CMK (cell line): ENCODE measurements at places on chromosomes 7 and 10.

DNA sequence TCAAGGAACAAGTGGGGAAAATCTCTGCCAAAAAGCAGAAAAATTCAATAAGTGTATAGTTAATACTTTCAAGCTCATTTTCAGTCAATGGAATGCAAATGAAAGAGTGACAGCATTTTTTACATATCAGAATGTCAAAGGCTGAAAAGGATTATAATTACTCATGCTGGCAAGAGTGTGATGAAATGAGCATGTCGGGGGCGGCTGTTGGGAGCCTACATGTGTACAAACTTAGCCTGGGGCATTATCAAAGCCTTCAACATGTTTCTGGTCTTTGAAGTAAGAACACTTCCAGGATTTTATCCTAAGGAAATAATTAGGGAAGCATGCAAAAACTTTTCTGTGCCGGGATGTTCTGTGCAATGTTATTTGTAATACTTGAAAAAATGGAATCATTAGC is 221.7 kb upstream of the LYZL1 start:
- no peak for DNase-seq

GRCh38 chr10:82252081-82252480 is 377.1 kb downstream of the NRG3 start:
- no peak for DNase-seq

DNA sequence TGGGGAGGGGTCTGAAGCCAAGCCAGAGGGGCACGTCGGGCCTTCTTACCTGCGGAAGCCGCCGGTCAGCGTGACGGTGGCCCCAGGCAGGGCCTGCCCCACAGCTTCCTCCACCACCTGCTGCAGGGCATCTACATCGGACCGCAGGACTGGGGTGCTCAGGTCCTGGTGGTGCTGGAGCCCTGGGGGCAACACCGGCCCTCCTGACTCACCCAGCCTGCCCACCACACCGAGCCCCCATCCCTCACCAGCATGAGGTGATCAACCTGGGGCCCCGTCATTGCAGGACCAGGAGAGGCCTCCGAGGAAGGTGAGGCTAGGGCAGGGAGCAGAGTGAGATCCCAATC is 8.0 kb downstream of the POLM start:
- DNase-seq, result no peak

DNA sequence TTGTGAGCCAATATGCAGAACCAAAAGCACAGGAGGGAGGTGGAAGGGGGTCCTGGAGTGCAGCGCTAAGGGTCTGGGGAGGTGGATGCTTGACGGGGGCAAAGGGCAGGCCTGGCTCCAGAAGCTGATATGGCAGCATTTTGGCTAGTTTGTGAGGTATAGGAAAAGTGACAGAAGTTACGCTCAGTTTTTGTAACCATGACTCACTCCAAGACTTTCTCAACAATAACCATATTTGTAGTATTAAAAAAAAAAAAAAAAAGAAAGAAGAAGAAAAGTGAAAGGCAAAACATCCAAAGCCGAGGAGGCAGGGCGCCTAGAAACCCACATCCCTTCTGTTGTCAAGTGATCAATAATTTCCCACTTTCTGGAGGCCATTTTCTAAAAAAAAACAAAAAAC is 92.3 kb downstream of the RNF216 start:
- no peak for DNase-seq

- no peak for DNase-seq
Measured at GRCh38 chr10:101331956-101332355, 22.0 kb upstream of the BTRC start.

DNA sequence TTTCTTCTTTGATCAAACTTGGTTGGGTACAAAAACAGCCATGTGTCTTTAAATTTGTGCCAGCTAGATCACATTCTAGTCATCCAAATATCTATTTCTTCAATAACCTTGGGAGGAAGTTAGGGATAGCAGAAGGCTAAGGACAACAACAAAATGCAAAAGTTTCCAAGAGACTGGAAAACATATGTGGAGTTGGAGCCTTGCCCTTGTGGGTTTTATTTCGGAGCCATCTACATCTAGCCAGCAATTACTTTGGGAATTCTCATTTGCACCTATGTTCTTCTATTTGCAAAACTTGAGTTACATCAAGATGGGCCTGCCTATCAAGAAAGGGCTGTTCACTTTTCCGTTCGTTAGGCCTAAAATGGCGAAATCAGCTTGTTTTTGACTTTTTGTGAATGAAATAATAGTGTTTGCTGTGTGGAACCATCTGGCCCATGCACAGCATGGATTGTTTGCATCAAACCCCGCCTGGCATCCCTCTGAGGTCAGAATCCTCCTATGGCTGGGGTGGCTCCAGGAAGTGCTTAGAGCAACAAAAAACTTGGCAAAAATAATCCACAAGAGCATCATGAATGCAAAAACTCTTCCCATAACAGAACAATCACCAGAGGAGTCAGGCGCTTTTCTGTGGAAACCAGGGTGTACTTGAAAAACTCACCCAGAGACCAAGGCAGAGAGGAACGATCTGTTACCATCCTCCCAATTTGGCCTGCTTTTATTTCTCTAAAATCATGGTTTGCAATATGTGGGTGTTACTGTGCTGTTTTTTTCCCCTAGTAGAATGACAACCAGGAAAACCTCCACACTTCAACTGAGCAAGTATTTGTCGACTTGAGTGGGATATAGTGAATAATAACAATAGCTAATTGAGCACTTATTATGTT is 36.2 kb upstream of the XPNPEP1 start:
- DNase-seq, result no peak

DNA sequence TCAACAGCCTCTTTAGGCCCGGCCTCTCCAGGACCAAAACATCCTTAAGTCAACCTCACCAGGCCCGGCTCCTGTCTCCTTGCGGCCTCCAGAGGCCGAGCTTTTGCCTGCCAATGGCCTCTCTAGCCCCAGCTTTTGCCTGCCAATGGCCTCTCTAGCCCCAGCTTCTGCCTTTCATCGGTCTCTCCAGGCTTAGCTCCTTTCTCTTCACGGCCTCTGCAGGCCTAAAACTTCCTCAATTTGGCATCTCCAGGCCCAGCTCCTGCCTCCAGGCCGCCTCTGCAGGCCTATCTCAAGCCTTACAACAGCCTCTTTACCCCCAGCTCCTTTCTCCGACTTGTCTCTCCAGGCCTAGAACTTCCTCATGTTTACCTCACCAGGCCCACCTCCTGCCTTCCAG is 15.7 kb upstream of the TMEM248 start:
- no peak for DNase-seq

- DNase-seq, result no peak
Measured at GRCh38 chr10:31004611-31005193, 27.0 kb downstream of the ZNF438 start.

GRCh38 chr7:142460402-142461117 is 202.7 kb upstream of the PRSS58 start:
- DNase-seq, result no peak

DNA sequence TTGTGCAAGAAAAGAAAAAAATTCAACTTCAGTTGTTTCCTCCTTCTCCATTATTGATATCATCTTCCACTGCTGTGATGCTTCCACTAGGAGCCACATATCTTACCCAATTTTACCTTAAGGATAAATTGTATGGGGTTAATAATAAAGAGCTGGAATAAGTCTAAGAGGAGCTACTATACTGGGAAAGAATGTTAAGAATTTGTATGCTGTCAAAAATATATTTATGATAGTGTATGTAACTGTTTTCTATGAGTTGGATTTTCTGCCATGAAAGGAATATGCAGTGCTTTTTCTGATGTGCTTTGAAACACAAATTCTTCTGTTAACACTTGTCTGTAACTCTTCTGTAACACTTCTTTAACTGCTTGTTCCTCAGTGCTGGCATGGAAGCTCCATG is 219.1 kb downstream of the VTI1A start:
- no peak for DNase-seq

DNA sequence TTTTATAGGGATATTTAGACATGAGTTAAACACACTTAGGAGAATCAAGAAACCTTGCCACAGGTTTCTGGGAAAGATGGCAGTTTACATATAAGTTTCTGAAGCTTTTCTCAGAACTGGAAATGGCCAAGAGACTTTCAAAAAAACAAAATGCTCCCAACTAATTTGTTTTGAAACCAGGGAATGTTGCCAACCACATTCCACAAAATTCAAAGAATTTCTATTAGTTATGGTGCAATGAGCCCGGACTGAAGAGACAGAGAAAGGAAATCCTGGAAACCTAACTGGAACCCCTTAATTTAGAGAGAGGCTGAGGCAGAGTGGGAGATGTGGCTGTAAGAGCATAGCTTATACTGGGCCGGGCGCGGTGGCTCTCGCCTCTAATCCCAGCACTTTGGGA is 128.5 kb downstream of the PTEN start:
- no peak for DNase-seq
